ENCODE measurements at places on chromosomes 11 and 22.

DNA sequence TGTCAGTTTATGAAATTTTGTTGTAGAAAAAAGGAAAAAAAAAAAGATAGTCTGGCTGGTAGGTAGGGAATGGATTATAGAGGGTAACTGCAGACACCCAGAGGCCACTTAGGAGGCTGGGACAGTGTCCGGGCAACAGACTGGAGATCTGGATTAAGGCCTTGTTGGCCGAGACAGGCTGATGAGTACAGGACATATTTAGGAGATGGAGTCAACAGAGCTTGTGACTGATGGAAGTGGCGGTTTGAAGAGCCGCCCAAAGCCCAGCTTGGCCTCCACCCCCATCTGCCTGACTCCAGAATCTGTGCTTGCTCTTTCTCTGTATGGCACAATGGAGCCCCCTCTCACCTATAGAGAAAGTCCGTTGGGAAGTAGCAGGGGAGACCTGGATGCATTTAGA, 7.6 kb downstream of the PLEKHB1 start:
- DNase-seq = no peak

DNA sequence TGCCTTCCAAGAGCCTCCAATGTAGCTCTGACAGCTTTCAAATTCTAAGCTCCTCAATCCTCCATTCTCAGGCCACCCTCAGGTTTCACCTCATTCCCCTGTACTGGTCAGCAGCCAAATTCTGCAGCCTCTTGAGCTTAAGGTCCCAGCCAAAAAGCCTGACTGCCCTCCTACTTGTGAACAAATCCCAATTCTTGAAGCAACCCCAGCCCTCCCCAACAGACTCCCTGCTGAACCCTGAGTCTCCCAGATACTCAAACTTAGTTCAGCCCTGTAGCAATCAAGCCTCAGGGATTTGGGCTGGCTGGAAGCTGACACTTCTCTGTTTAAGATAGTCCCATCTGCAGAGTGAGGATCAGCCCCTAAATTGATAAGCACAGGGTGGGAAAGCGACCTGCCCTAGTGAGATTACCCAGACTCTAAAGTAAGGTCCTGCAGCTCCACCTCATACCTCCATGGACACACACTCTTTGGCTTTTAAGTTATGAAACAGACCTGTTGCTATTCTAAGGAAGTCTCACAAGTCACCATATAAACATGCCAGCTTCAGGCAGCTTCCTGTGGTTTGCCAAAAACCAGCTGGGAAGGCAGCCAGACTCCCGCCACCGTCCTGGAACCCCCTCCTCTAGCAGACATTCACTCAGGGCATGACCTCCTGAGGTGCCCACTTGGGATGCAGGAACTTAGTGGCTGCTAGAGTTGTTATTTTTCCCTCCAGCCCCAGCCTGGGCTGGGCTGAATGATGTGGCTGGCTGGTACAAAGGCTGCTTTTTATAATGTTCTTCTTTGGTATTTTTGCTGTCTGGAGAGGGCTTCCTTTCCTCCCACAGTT, 82.5 kb upstream of the PICALM start:
- DNase-seq = no peak

GRCh38 chr11:27857014-27857413, 156.8 kb upstream of the BDNF start:
- no peak for DNase-seq

DNA sequence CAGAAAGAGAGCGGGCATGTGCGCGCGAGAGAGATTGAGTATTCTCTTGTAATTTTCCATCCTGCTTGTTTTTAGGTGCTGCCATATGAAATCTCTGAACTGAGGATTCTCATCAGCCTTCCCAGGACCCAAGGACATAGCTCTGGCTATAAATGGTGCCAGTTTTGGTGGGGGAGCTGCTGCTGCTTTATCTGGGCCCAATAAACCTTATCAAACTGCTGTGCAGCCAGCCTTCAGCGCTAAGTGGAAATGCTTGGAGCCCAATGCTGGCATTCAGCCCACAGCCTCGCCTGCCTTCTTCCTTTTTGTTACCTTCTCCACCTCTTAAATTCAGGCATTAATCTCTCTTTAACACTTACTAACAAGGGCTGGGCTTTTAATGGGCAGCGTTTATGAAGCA, 2.4 kb upstream of the ZBTB16 start:
- no peak for DNase-seq

DNA sequence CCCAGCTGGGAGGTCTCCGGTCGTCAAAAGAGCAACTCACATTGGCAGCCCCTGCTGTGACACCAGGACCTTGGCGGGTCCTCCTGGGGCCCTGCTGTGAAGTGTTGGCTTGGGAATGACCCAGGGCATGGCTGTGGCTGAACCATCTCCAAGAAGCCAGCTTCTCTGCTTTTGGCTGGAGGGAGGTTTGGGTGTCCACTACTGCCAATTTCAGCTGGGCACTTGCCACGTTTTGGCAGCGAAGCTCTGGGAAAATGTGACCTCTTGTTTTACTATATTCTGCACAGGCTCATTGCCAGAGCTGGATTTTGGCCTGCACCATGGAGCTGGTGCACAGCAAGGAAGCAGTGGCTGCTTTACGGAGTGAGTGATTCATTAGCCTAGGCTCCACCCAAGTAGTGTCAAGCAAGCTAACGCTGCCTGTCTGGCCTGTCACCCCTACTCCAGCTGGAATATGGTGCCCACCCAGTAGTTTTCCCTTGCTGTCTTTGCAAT, 24.3 kb upstream of the SMCO4 start:
- peak; percentile 76 for DNase-seq

- DNase-seq = no peak
Measured at GRCh38 chr11:12434325-12434654, 56.9 kb downstream of the PARVA start.

DNA sequence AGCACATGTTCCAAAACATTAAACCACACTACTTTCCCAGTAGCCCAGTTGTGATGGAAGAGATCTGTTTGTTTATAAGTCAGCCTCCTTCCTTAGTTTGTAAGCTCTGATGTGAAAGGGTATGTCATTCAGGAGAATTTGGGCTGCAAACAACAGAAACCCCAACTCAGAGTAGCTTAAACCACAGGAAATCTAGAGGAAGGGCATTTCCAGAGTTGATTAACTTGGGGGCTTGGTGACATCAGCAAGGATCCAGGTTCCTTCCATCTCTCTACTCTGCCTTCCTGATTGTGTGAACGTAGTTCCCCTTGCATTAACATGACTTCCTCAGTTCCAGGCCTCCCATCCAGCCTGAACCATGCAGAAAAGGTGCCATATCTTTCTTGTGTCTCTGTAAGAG, 6.5 kb upstream of the FJX1 start:
- no peak for DNase-seq

DNA sequence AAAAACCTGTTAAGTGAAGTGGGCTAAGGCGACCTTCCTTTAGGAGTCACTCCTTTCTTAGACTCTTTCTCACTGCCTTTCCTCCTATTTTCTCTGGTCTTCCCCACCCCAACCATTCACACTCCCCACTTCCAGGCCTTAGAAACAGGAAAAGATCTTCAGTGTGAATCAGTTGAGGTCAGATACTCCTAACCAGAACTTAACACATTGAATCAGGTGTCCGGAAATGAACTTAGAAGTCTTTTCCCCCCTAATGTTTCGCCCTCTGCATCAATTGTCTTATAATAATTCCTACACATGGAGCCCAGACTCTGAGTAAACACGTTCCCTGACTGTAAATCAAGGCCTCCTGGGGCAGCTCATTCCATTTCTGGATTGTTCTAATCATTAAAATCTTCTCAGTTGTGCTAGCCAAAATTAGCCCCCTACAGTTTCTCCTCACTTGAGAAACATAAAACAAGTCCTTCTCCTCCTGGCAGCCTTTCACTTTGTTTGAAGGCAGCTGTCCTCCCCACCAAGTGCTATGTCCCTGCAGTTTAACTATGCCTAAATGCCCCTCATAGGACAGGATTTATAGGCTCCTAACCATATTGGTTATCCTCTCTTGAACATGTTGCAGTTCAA, 32.7 kb upstream of the USP47 start:
- DNase-seq = no peak

DNA sequence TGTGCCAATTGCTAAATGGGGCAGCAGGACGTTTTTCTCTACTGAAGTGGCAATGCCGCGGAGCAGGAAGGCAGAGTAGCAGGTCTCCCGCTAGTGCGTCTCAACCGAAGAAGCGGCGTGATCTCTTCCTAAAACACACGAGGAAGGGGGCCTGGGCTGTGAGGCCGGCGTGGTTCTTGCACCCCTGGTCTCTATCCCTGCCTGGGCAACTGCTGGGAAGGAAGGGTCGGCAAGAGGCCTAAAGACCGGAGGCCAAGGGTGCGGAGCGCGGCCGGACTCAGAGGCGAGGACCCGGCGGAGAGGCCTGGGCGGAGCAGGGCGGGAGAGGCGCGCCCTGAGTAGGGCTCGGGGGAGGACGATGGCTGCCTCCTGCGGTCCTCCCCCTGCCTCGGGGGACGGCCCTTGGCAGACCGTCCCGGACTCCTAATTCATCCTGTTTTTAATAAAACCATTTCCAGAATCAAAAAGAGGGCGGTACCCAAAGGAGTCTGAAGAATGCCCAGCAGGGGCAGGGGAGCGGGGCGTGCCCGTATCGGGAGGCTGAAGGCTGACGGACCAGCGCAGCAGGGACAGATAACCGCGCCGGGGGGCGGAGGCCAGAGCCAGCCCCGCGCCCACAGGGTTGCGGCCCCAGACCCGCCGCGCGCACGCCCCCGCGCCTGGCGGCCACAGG, 572 bp upstream of the APLP2 start:
- DNase-seq = peak; percentile 38

- DNase-seq = no peak
Measured at GRCh38 chr11:93689240-93689639, 27.8 kb downstream of the CEP295 start.

- DNase-seq = no peak
Measured at GRCh38 chr11:16860617-16861016, 122.2 kb downstream of the C11orf58 start.

GRCh38 chr22:42680648-42681047, 31.5 kb upstream of the CYB5R3 start:
- no peak for DNase-seq

GRCh38 chr22:27153386-27153785, 496.0 kb downstream of the MIAT start:
- no peak for DNase-seq

GRCh38 chr11:2569731-2570210, 125.0 kb downstream of the KCNQ1 start:
- no peak for DNase-seq

DNA sequence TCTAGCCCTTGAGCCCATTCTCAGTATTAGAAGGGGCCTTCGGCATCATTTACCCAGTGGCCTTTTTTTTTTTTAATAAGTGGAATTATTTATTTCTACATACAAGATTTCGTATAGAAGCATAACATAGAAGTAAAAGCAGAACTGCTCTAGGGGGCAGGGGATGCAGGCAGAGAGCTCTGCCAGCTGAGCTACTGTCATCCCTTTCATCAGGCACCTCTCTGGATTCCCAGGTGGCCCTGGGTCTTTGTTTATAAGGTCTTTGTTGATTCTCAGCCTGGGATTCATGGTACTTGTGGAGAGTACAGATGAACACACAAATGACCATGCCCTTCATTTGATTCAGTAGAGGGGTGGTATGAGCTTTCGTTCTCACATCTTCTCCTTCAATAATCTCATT, 66.4 kb downstream of the GAB2 start:
- no peak for DNase-seq

- no peak for DNase-seq
Measured at GRCh38 chr11:65066315-65066714, 8.0 kb upstream of the NAALADL1 start.

DNA sequence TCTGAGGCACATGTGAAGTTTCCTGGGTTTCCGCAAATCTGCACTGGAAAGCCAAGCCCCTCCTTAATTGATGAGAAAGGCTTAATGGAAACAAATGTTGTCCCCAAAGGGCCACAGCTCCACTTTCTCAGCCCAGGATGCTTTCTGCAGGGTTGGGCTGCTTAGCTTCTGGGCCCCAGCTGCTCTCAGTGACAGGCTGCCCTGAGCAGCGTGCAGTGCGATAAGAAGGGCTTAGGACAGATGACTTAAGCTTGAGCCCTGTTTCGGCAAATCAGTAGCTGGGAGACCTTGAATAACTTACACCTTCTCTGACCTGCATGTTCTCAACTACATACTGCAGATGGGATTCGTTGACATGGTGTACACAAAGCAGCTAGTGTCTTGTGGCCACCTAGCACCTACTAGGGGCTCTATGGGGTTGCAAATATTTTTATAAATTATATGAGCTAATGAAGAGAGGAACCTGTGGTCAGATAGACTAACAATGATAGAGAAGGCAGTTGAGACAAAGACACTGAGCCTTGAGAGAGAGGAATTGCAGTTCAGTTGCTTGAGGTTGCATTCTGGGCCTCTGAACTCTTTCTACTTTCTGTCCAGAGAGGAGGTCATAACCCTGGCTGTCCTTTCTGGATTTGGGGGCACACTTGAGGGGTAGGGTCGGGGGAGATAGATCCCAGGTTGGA, 11.5 kb downstream of the STX3 start:
- no peak for DNase-seq

DNA sequence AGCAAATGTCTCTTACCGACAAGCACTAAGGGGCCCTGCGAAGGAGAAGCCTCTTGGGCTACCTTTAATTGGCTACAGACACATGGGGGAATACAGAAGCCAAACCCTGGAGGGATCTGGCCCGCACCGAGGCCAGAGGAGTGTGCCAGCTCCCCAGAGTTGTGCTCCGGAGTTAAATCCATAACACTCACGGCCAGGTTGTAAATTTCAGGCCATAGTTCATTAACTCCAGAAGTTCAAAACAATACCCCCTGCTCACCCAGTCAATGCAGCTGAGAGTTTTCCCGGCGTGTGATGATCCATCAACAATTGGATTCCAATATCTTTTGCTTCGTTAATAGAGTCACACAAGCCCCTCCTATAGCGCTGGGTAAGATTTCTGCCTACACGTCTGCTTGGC, 371.5 kb downstream of the NXPE2 start:
- no peak for DNase-seq

DNA sequence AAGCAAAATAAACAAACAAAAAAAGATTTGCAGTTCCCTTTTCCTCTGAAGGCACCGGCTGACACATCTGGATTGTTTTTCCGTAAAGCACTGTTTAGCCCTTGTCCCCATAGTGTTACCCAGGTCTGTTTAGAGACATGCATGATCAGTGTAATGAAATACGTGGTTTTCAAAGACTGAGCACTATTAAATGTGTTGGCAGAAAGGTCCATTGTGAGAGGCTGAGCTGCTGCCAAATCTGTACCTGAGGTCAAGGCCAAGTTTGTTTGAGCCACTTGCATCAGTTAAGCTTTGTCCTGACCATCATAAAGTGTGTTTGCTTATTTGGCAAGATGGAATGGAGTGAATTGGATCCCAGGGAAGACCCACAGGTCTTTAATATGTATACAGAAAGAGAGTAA, 26.3 kb downstream of the CTR9 start:
- no peak for DNase-seq

DNA sequence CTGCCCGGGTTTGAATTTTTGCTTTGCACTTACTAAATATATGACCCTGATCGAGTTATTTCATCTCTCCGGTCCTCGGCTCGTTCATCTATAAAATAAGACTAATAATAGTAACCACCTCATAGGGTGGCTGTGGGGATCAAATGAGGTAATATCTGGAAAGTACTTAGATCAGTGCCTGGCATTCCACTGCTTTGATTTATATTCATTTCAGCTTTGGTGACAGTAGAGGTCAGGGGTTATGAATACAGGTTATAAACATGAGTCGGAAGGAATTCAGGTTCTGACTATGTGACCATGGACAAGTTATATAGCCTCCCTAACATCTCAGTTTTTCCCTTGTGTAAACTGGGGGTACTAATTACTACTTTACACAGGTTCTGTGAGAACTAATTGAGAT, 2.9 kb upstream of the TEAD1 start:
- DNase-seq = no peak

- no peak for DNase-seq
Measured at GRCh38 chr11:72225411-72225951, 914 bp downstream of the INPPL1 start.

All from cerebellar nuclear complex (tissue), 1 donor.